ENCODE measurements at places on chromosomes 5 and 9.

- H3K27me3 ChIP-seq = no peaks in the 10 kb centered on the region
- DNase-seq = no peak
- H3K36me3 ChIP-seq = no peaks in the 10 kb centered on the region
- no peak overlapping the region for H3K4me3 ChIP-seq
Observed at GRCh38 chr5:141874262-141874964, 3.8 kb downstream of the PCDH1 start.

- peaks cover 20% of the 10 kb centered on the region for H3K4me1 ChIP-seq
- no peaks in the 10 kb centered on the region for H3K27me3 ChIP-seq
- H3K36me3 ChIP-seq = no peaks in the 10 kb centered on the region
- no peak overlapping the region for H3K27ac ChIP-seq
Observed at GRCh38 chr5:9351546-9351945, 194.3 kb downstream of the SEMA5A start.

- no peaks in the 10 kb centered on the region for H3K4me1 ChIP-seq
- no peaks in the 10 kb centered on the region for H3K36me3 ChIP-seq
- DNase-seq = no peak
- no peak overlapping the region for H3K4me3 ChIP-seq
- no peak overlapping the region for H3K27ac ChIP-seq
Observed at GRCh38 chr9:117034866-117035265, 347.8 kb downstream of the TRIM32 start.

DNA sequence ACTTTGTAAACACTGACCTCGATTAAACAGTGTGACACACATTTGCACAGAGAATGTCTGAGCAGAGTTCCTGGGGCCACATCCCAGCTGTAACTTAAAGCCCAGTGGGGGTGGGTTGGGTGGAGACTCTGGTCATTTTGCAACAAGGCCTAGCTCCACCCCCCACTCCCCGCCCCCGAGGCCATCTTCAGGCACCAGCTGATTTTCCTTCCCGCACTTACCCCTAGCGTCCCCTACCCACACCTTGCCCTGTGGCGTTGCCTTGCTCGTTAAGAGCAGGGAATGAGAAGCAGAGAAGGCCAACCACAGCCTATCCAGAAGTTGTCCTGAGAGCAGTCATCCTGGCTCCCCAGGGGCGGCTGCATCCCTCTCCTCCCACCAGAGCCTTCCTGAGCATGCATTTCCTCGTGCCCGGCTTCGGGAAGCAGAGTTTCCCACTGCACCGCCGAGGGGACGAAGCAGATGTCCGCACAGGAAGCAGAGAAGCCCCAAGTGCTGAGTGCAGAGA lies 101.7 kb upstream of the SARDH start:
- no peaks in the 10 kb centered on the region for H3K4me1 ChIP-seq
- H3K27ac ChIP-seq = no peak overlapping the region
- no peaks in the 10 kb centered on the region for H3K27me3 ChIP-seq
- H3K4me3 ChIP-seq = no peak overlapping the region
- no peaks in the 10 kb centered on the region for H3K36me3 ChIP-seq
- DNase-seq = no peak

DNA sequence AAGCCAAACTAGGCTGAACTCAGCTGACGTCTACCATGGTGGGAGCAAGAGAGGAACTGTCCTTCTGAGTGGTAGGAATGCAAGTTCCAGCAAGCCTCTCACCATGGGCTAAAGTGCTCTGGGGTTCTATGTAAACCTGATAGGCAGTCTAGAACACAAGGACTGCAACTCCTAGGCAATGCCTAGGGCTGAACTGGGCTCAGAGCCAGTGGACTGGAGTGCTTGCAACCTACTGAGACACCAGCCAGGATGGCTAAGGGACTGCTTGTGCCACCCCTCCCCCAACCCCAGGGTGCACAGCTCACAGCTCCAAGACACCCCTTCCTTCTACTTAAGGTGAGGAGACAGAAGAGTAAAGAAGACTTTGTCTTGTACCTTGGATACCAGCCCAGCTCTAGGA lies 12.1 kb upstream of the RCL1 start:
- H3K27me3 ChIP-seq = no peaks in the 10 kb centered on the region
- no peak overlapping the region for H3K4me3 ChIP-seq
- peaks cover 7% of the 10 kb centered on the region for H3K4me1 ChIP-seq
- no peak for DNase-seq

DNA sequence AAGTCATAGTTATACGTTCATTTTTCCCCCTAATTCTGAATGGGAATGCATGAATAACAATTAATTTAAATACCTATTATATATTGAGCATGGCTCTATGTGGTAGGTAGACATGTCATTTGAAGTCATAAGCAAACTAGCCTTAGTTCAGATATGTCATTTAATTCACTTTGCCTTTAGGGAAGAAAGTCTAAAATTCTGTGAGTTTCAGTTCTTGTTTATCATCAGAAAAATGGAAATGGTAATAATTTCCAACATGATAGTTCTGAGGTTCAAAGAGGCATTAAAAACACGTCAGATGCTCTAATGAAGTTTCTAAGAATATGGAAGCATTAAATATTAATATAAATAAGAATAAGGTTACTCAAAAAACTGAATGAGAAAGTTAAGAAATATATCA lies 13.1 kb upstream of the ANXA1 start:
- no peaks in the 10 kb centered on the region for H3K36me3 ChIP-seq
- H3K4me1 ChIP-seq = peaks cover 57% of the 10 kb centered on the region
- no peak for DNase-seq
- peak overlapping the region; percentile 86 for H3K27ac ChIP-seq

- H3K4me1 ChIP-seq = no peaks in the 10 kb centered on the region
- no peak overlapping the region for H3K4me3 ChIP-seq
- no peak for DNase-seq
- no peak overlapping the region for H3K27ac ChIP-seq
- no peaks in the 10 kb centered on the region for H3K27me3 ChIP-seq
Observed at GRCh38 chr5:152337484-152337883, 67.6 kb downstream of the NMUR2 start.

DNA sequence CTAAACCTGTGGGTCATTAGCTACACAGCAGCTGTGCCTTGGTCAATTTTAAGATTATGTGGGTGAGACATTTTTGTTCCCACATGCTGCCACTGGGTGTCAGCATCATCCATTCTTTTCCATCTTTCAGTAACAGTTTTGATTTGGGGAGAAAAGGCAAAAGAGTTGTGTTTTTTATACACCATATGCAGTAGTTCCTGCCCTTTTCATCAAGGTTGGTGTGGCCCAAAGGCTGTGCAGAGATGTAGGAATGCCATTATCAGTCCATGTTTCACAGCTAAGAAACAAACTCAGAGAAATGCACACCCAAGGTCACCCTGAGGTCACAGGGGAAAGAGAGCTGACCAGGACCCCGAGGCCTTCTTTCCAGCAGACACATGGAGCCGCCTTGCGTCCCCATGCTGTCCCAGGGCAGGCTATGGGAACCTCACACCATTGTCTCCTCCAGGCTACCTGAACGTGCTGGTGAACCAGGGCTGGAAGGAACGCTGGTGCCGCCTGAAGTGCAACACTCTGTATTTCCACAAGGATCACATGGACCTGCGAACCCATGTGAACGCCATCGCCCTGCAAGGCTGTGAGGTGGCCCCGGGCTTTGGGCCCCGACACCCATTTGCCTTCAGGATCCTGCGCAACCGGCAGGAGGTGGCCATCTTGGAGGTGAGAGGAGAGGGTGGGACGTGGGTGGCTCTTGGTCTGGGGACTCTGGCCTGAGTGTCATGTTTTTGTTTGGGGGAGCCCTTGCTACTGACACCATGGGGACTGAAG lies 27.8 kb upstream of the GRPEL2 start:
- no peak overlapping the region for H3K27ac ChIP-seq
- peaks cover 11% of the 10 kb centered on the region for H3K4me1 ChIP-seq
- no peak for DNase-seq
- no peak overlapping the region for H3K4me3 ChIP-seq

GRCh38 chr5:3025392-3025791 lies 273.9 kb upstream of the IRX2 start:
- no peaks in the 10 kb centered on the region for H3K4me1 ChIP-seq
- H3K27me3 ChIP-seq = no peaks in the 10 kb centered on the region
- no peaks in the 10 kb centered on the region for H3K36me3 ChIP-seq
- H3K4me3 ChIP-seq = no peak overlapping the region
- no peak overlapping the region for H3K27ac ChIP-seq

GRCh38 chr5:91434348-91434747 lies 51.2 kb upstream of the ARRDC3 start:
- no peak overlapping the region for H3K4me3 ChIP-seq
- H3K4me1 ChIP-seq = no peaks in the 10 kb centered on the region
- no peaks in the 10 kb centered on the region for H3K36me3 ChIP-seq

DNA sequence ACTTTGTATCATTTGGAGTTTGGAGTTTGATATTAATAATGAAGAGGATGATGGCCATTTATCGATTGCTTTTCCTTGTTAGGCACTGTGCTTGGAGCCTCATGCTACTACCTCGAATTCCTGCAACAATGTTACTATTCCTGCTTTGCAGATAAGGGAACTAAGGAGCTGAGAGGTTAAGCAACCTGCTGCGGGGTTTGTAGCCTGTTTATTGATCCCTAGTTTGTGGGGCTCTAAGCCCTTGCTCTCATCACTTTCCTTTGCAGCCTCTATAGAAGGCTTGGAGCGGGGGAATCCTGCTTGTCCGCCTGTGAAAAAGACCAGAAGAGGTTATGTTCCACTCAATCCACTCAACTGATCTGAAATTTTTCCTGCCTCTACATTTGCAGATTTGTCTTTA lies 15.8 kb downstream of the ARHGEF28 start:
- DNase-seq = no peak
- peaks cover 79% of the 10 kb centered on the region for H3K4me1 ChIP-seq

GRCh38 chr5:65775476-65775875 lies 53.5 kb downstream of the NLN start:
- no peak overlapping the region for H3K4me3 ChIP-seq
- H3K4me1 ChIP-seq = peaks cover 3% of the 10 kb centered on the region
- H3K27me3 ChIP-seq = no peaks in the 10 kb centered on the region
- H3K27ac ChIP-seq = no peak overlapping the region

- H3K27ac ChIP-seq = peak overlapping the region; percentile 60
- H3K4me1 ChIP-seq = peaks cover 27% of the 10 kb centered on the region
- H3K27me3 ChIP-seq = no peaks in the 10 kb centered on the region
- H3K36me3 ChIP-seq = no peaks in the 10 kb centered on the region
- no peak overlapping the region for H3K4me3 ChIP-seq
- no peak for DNase-seq
Observed at GRCh38 chr9:106419829-106420228, 443.1 kb upstream of the ZNF462 start.

DNA sequence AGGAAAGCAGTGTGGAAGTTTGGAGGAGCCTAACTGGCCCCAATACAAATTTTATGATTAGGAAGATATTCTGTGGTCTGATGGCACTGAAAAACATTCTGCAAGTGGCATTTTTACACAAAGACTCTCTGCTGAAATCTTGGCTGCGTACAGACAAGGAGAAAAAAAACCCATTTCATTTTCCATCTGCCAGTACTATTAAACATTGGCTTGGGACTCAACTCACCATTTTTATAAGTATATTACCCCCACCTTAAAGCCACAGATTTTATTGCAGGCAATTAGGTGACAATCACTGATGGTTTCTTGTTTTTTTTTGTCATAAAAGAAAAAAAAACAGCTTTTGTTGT lies 206.9 kb downstream of the PTTG1 start:
- no peaks in the 10 kb centered on the region for H3K4me1 ChIP-seq
- no peak overlapping the region for H3K27ac ChIP-seq
- H3K36me3 ChIP-seq = no peaks in the 10 kb centered on the region
- no peaks in the 10 kb centered on the region for H3K27me3 ChIP-seq
- no peak for DNase-seq
- H3K4me3 ChIP-seq = no peak overlapping the region

- H3K4me1 ChIP-seq = peaks cover 8% of the 10 kb centered on the region
- H3K4me3 ChIP-seq = no peak overlapping the region
- no peaks in the 10 kb centered on the region for H3K27me3 ChIP-seq
- DNase-seq = no peak
Observed at GRCh38 chr5:178143901-178144300, 9.8 kb downstream of the NHP2 start.
